ENCODE measurements at places on chromosomes 16 and 17.

GRCh38 chr16:74942566-74942965 is 42.4 kb downstream of the WDR59 start:
- DNase-seq = no peak

GRCh38 chr16:88358023-88358420 is 24.7 kb upstream of the ZNF469 start:
- no peak for DNase-seq

- no peak for DNase-seq
These were observed 9.9 kb downstream of the COL1A1 start for GRCh38 chr17:50191359-50192143.

- peak; percentile 84 for DNase-seq
These were observed 21.4 kb downstream of the ALOX15B start for GRCh38 chr17:8060274-8060673.

DNA sequence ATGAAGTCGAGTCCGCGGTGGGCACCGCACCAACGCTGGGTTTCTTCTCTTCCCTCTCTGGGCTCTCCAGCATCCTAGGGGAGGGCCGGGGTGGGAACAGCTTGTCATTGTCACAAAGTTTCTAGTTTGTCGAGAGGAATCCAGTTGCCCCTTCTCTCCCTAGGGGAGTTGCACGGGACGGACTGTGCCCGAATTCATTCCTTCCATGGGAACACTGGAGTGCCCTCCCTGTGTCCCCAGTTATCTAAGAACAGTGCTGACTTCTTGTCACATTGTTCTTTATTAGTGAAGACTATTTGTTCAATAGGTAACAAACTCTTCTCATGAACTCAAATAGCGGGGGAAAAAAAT is 1.2 kb downstream of the KLHL36 start:
- no peak for DNase-seq

DNA sequence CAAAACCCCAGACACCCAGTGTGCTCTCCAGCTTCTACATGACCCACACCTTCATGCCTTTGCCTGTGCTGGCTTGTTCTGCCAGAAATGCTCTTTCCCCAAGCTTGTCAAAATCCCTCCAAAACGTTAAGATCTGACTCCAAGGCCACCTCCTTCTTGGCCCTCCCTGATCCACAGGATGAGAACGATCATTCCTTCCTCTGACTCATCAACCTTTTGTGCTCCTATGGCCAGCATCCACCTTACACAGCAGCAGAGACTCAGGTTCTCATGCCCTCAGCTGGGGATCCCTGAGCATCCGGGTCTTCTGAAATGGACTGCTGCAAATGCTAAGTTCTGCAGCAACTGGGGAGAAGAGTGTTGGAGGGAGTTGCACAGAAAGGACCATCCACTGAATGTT is 2.9 kb downstream of the ZBTB4 start:
- DNase-seq = no peak

DNA sequence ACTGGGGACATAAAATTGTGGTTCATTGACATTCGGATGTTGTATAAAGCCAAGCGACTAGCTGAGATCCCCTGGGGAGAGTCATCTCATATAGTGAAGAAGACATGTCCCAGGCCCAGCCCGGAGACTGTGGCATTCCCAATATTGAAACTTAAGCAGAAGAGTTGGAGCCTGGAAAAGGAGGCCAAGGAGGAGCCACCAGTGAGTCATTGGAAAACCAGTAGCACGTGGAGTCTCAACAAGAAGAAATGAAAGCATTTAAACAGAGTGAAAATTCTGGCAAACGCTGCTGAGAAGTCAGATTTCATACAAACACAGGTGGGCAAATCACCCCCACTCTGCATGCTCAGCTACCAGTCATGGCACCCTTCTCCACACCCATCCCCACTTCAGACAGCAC is 9.4 kb upstream of the ELAC2 start:
- DNase-seq = no peak

DNA sequence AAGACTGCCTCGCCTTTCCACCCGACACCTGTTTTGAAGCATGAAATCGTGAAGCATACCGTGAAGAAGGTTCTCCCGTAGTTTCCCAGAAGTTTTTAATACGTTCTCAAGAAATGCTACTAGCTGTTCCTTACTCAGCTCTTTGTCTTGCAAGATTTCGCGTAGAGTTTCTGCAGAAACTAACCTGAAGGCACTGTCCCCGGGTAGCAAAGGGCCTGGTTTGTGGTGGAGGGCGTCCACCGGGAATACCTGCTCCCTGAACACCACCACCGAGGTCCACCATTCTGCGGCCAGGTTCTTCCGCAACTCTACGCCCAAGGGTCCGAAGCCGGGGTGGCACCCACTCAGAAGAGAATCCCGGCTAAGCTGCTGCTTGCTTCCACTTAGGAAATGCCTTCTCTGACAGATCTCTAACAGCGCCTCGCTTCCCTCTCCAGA is 487 bp downstream of the POLG2 start:
- no peak for DNase-seq

GRCh38 chr16:84995663-84996062 is 15.7 kb downstream of the ZDHHC7 start:
- DNase-seq = no peak

- peak; percentile 94 for DNase-seq
These were observed 9.8 kb downstream of the TMEM204 start for GRCh38 chr16:1543085-1543896.

- no peak for DNase-seq
These were observed 10.3 kb downstream of the RDM1 start for GRCh38 chr17:35920229-35920628.

DNA sequence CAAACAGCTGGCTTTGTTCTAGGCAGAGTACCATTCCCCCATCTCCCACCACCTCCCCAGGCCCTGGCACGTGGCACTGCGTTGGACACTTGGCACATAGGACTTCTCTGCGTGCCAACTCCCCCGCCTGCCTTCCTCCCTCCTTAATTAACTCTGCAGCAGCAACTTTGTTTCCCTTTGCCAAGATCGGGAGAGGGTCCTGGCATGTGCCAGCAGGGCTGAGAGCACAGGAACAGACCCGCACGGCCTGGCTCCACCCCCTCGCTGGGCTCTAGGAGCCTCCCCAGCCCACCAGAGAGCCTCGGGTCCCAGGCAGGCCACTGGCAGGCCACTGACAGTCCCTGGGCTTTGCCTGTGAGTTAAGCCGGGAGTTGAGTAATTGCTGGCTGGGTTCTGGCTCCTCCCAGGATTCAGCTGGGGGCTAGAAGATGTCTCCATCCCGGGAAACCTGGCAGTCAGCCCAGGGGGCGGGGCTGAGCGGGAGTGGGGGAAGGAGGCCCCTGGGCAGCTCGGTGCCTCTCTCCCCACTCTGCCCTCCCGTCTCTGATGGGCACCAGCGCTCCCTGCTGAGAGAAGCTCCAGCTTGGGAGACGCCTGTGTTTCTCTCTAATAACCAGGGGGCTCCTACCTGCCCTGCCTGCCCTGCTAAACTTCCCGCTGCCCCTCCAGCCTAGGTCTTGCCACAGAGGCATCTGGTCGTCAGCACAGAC is 224.0 kb upstream of the TNRC6C start:
- peak; percentile 35 for DNase-seq

- DNase-seq = no peak
These were observed 8.7 kb upstream of the KREMEN2 start for GRCh38 chr16:2955438-2955778.

- DNase-seq = no peak
These were observed 9.8 kb downstream of the OTOP3 start for GRCh38 chr17:74945543-74945942.

DNA sequence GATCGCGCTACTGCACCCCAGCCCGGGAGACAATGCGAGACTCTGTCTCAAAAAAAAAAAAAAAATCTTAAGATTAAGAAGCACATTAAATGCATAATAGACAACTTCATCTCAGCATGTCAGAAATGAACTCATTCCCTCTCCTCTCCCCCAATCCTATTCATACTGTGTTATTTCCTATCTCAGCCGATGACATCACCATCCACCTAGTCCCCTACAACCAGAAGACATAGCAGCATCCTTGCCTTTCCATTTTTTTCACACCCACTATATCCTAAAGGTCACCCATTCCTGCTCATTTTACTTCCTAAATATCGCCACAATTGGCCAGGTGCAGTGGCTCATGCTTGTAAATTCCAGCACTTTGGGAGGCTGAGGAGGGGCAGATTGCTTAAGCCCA is 81.3 kb downstream of the RPGRIP1L start:
- DNase-seq = no peak

DNA sequence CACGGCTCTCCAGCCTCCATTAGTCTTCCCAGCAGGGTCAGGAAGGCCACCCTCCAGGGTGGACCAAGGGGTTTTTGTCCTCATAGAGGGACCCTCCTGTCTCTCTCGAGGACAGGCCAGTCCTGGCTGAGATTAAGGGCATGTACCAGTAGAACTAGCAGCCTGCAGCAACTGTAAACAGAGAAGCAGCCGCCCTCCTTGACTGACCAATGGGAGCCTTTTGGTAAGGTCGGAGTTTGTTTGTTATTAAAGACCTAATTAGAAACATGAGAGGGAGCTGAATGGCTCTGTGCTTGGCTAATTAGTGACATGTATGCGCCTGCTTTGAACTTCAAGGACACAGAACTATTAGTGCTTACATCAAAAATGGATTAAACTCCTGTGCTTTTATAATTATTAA is 80.0 kb downstream of the CCDC182 start:
- DNase-seq = no peak

DNA sequence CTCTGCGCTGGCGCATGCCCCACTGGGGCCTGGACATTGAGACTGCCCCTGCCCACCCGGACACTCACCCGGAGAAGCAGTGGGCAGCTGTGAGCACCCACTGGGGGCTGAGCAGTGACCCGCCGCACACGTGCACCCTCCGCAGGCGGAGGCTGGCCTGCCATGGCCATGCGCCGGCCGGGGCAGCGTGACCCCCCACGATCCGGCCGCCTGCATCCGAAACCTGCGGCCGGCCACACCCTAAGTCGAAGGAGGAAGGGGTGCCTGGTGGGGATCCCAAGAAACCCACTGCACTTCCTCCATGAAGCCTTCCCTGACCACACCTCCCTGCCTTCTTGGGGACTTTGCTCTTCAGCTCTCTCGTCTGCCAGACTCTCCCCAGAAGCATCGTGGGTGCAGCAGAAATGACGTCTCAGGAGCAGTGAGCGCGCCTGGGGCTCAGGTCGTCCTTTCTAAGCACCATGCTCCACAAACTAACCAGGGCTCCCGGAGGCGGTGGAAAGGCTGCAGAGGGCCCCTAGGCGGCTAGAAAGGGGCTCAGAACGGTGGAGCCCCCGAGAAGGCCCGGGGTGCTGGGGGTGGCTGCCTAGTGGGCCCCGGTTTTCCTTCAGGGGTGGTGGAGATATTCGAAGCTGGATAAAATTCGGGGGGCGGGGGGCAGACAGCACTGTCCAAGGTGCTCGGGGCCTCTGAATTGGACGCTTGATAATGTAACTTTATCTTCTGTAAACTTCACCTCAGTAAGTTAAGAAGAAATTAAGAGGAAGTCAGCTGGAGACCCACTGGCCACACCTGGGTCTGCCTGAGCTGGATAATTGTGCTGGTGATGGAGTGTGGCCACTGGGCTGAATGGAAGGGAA is 1.5 kb downstream of the TPSG1 start:
- no peak for DNase-seq
